Progenitor cell of endocrine pancreas (in vitro differentiated cells): ENCODE measurements at places on chromosomes 6 and 20.

- H3K27ac ChIP-seq: no peak overlapping the region
- H3K4me1 ChIP-seq: peaks cover 19% of the 10 kb centered on the region
- no peak for DNase-seq
- no peak overlapping the region for H3K4me3 ChIP-seq
- H3K27me3 ChIP-seq: no peaks in the 10 kb centered on the region
Measured at GRCh38 chr6:27031302-27031701, 216.2 kb upstream of the PRSS16 start.

- H3K27me3 ChIP-seq: peaks cover 3% of the 10 kb centered on the region
- peaks cover 3% of the 10 kb centered on the region for H3K36me3 ChIP-seq
- H3K4me3 ChIP-seq: no peak overlapping the region
- no peak overlapping the region for H3K27ac ChIP-seq
- H3K4me1 ChIP-seq: peaks cover 14% of the 10 kb centered on the region
Measured at GRCh38 chr6:169859401-169859977, 108.1 kb downstream of the ERMARD start.

DNA sequence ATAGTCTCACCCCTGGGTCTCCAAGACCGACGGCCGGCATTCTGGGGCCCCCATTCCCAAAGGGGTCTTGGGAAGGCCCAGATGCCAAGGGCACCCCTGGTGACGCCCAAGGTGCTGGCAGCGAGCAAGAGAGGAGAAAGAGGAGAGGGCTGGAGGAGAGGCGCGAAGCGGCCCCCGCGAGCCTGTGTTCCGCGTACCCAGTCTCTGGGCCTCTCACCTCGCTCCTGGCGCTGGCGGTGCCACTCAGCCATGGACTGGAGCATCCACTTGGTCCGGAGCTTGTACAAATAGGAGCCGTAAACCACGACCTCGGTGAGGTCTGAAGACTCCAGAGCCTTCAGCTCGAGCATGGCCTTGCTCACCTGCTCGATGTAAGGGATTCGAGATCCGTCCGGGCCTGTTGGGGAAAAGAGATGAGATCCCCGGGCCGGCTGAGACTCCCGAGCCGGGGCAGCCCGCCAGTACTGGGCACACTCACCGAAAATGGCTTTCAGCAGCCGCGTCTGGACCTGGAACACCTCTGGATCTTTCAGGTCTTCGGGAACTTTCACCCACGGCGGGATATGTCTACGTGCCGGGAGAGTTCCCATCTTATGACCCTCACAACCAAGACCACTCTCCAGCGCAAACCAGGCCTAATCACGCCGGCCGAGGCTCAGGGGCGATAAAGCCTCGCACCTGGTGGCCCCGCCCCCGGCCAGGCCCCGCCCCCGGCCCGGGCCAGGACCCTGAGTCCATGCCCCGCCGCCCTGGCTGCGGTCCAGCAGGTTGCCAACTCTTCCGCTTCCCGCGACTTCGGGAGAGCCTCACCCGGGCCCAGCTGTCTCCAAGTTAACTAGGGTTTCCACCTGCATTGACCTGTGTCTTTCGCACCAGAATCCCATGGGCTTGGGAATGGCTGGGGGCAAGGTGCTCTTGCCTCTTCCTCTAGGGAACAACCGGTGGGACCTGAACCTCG is at the start of gene DPPA5:
Gene DPPA5, minus strand, starts transcription at position 641 of the 958 bp plus-strand sequence. Its CDS starts 51 bp downstream, at position 590.
- no peak within 1 kb of the TSS for H3K4me3 ChIP-seq
- DNase-seq: no peak
- no peaks in the 10 kb centered on the region for H3K36me3 ChIP-seq
- H3K27me3 ChIP-seq: peaks cover 13% of the 10 kb centered on the region
- no peak within 1 kb of the TSS for H3K27ac ChIP-seq

GRCh38 chr6:107244082-107244741 is 128.9 kb upstream of the BEND3 start:
- no peak for DNase-seq
- no peaks in the 10 kb centered on the region for H3K27me3 ChIP-seq
- peaks cover 3% of the 10 kb centered on the region for H3K36me3 ChIP-seq
- H3K27ac ChIP-seq: no peak overlapping the region
- H3K4me1 ChIP-seq: peaks cover 1% of the 10 kb centered on the region

- H3K4me3 ChIP-seq: no peak overlapping the region
- H3K36me3 ChIP-seq: no peaks in the 10 kb centered on the region
- H3K4me1 ChIP-seq: peaks cover 2% of the 10 kb centered on the region
- H3K27me3 ChIP-seq: no peaks in the 10 kb centered on the region
- no peak overlapping the region for H3K27ac ChIP-seq
Measured at GRCh38 chr6:104108634-104109033, 751.1 kb downstream of the HACE1 start.

DNA sequence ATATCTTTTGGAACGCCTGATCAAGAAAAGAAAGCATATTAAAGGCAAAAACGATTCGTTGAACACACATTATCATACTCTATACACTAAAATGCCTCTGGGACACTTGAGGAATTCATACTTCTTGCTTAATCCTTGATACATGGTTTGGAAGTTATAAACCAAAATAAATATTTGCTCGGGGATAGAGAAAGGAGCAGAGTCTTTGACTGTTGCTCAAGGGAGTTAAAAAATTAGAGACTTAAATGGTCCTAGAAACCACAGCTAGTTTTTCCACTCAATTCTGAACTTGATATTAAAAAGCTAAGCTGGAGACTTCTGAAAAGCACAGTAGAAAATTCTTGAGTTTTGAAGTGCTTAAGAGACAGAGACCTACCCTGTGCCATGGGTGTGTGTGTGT is 98.9 kb downstream of the BCKDHB start:
- no peak for DNase-seq
- H3K27me3 ChIP-seq: no peaks in the 10 kb centered on the region
- no peaks in the 10 kb centered on the region for H3K4me1 ChIP-seq
- no peak overlapping the region for H3K27ac ChIP-seq

GRCh38 chr6:134495203-134495889 is 177.4 kb upstream of the SGK1 start:
- no peak overlapping the region for H3K27ac ChIP-seq
- no peaks in the 10 kb centered on the region for H3K36me3 ChIP-seq
- no peaks in the 10 kb centered on the region for H3K27me3 ChIP-seq
- H3K4me3 ChIP-seq: no peak overlapping the region

DNA sequence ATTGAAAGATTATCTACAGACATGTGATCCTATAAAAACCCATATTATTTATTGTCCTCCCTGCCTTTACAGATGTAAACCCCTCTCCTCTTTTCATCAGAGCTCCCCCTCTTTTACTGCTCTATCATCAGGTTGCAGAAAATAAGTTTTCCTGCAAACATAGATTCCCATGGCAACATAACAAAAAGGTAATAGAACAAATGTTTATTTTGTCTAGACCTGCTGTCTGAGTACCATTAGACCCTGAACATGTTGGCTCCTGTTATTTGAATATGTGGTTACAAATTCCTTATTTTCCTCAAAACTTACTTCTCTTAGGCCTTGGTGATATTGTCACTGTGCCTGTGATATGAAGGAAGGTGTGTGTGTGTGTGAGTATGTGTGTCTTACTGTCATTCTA is 11.5 kb downstream of the MAPK14 start:
- H3K27me3 ChIP-seq: no peaks in the 10 kb centered on the region
- peaks cover 7% of the 10 kb centered on the region for H3K36me3 ChIP-seq
- no peak for DNase-seq
- H3K27ac ChIP-seq: no peak overlapping the region

GRCh38 chr6:53151676-53152075 is 3.0 kb upstream of the GCM1 start:
- DNase-seq: no peak
- no peak overlapping the region for H3K4me3 ChIP-seq
- H3K4me1 ChIP-seq: no peaks in the 10 kb centered on the region
- H3K27ac ChIP-seq: no peak overlapping the region
- no peaks in the 10 kb centered on the region for H3K36me3 ChIP-seq
- H3K27me3 ChIP-seq: no peaks in the 10 kb centered on the region

- H3K4me1 ChIP-seq: peaks cover 4% of the 10 kb centered on the region
- no peak overlapping the region for H3K27ac ChIP-seq
- no peak overlapping the region for H3K4me3 ChIP-seq
- DNase-seq: no peak
- no peaks in the 10 kb centered on the region for H3K27me3 ChIP-seq
- peaks cover 27% of the 10 kb centered on the region for H3K36me3 ChIP-seq
Measured at GRCh38 chr6:38525888-38526287, 113.8 kb downstream of the BTBD9 start.

DNA sequence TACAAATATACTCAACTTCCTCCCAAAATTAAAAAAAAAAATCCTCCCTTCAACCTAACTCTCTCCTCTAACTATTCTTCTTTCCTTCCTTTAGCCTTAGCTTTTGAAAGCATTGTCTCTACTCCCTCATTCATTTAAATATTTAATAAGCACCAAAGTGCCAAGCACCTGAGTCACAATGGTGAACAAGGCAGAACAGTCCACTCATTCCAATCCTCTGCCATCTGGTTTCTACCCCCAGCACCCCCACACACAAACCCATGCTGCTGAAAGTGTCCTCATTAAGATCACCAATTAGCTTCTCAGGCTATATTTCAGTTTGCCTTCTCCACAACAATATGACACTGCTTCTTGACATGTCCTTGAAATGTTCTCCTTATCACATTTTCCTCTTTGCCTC is 76.3 kb downstream of the DTNBP1 start:
- H3K27ac ChIP-seq: no peak overlapping the region
- peaks cover under 1% of the 10 kb centered on the region for H3K4me1 ChIP-seq
- DNase-seq: no peak

DNA sequence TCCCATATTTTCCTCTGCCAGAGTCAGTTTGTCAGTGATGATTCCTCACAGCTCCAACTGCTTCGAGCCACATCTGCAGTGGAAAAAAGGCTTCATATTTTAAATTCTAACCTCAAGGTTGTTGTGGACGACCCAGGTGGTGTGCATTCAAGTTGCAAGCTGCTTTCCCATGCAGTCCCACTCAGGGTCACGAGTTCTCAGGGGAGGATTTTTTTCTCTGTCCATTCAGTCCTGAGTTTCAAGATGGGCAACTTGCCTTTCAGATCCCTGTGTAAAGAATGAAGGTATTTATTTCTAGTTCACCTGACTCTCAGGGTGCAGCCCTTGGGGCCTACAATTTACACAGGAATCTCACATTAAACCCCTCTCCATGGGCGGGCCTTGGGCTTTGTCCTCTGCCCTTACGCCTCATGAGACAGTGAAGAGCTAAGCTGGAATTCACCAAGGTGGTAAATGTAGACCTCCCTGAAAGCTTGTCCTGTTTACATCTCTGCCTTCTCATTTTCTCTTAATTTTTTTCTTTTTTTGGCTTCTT is 65.9 kb downstream of the TPD52L1 start:
- H3K27ac ChIP-seq: no peak overlapping the region
- H3K4me1 ChIP-seq: peaks cover 8% of the 10 kb centered on the region
- no peaks in the 10 kb centered on the region for H3K27me3 ChIP-seq
- no peak for DNase-seq
- H3K4me3 ChIP-seq: no peak overlapping the region

DNA sequence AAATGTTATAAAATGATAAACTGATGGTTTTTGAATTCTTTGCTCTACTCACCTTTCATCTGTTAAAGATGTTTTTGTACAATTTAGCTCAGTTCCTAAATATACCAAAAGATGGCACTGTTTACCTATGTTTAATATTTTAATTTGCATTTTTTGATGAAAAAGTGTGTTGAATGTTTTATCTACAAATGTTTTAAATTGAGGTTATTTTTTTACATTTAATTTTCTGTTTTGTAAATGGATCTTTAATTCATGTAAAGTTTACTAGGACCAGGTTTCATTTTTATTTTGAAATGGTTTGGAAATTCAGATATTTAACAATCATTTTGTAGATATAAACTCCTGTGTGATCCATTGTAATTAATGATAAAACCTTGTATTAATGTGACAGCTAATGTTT is 30.0 kb downstream of the CDKAL1 start:
- no peak overlapping the region for H3K4me3 ChIP-seq
- H3K36me3 ChIP-seq: peaks cover 8% of the 10 kb centered on the region
- H3K4me1 ChIP-seq: peaks cover 13% of the 10 kb centered on the region
- no peak for DNase-seq

GRCh38 chr6:139853302-139853992 is 479.0 kb upstream of the CITED2 start:
- H3K27me3 ChIP-seq: no peaks in the 10 kb centered on the region
- no peak overlapping the region for H3K27ac ChIP-seq
- H3K4me3 ChIP-seq: no peak overlapping the region
- H3K36me3 ChIP-seq: no peaks in the 10 kb centered on the region
- no peak for DNase-seq
- peaks cover 38% of the 10 kb centered on the region for H3K4me1 ChIP-seq

- DNase-seq: no peak
- H3K27ac ChIP-seq: no peak overlapping the region
- peaks cover 29% of the 10 kb centered on the region for H3K36me3 ChIP-seq
- H3K4me1 ChIP-seq: no peaks in the 10 kb centered on the region
Measured at GRCh38 chr6:35230950-35231349, 17.2 kb downstream of the SCUBE3 start.

DNA sequence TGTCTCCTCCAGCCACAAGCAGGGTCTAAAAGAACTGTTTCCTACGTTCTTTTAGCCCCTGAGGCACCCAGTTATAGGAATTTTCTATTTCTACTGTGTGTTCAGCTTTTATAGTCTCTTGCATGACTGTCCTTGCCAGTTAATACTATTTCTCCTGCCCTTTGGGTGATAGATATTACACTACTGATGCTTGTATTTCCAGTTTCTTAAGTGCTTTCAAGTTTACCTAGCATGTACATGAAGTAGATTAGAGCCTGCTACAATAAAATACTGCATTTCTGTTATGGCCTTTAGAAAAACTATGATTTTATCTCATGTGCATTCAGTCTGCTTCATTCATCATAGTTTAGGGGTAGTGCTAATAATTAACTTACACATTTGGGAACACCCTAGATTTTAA is 89.6 kb downstream of the FOXO3 start:
- H3K27me3 ChIP-seq: no peaks in the 10 kb centered on the region
- peaks cover 37% of the 10 kb centered on the region for H3K4me1 ChIP-seq
- DNase-seq: no peak
- H3K27ac ChIP-seq: no peak overlapping the region
- no peaks in the 10 kb centered on the region for H3K36me3 ChIP-seq

DNA sequence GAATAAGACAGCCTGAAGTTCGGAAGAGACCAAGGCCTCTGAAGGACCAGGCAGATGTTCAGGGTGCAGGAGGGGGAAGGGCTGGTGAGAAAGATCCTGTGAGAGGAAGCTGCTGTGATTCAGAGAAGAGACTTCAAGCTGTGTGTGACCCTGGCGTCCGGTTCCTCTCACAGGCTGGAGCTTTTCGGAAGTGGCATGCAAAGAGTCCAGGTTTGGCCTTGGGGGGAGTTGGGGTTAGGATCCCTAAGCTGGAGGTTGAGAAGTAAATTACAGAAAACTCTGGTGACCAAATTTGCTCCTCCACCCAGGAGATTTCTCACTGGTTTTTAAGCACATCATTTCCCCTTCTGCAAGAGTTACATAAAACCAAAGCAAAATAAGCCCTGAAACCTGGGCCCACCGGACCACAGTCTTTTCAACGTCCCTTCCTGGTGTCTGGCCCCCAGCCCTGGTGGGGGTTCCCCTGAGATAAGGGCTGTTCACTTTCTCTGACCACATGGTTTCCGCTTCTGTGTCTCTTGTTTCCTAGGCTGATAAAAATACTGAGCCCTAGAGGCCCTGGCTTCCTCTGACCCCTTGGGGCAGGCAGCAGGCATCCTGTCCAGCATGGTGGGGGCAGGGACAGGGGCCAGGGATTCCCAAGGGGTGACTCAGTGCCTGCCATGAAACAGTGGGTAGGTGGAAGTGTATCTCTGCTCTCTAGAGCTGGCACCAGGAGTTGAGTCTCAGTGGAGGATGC is 12.0 kb upstream of the LTA start:
- no peak overlapping the region for H3K4me3 ChIP-seq
- peaks cover 12% of the 10 kb centered on the region for H3K36me3 ChIP-seq
- no peaks in the 10 kb centered on the region for H3K27me3 ChIP-seq
- DNase-seq: no peak
